ENCODE measurements at places on chromosomes 3 and 15.

GRCh38 chr3:115525731-115526130, 97.6 kb upstream of the GAP43 start:
- no peak for DNase-seq

DNA sequence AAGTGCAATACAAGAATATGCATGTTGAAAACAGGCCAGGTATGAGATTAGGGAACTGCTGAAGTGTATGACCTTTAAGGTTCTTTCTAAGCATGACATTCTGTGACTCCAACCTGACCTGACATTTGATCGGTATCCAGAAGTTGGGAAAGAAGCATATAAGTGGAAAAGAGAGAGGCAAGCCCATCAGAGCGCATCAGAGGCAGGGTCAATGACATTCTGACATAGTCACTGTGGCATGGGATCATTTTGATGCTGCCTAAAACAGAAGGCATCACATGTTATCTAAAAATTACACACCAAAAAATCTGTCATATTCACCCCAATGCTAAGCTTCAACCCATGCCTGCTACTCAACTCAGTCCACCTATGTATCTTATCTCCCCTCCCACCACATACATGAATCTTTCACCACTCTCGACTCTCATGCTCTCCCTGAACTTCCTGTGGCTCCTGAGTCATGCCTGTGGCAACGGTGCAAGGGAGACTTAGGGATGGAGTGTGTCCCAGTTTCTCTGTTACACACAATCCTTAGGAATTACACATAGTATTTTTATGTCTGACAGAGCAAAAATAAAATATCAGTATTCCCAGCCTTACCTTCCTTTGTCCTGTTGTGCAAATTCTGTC, 20.5 kb upstream of the LRRN1 start:
- DNase-seq = no peak

- no peak for DNase-seq
Observed at GRCh38 chr3:104943974-104944373, 422.7 kb upstream of the ALCAM start.

DNA sequence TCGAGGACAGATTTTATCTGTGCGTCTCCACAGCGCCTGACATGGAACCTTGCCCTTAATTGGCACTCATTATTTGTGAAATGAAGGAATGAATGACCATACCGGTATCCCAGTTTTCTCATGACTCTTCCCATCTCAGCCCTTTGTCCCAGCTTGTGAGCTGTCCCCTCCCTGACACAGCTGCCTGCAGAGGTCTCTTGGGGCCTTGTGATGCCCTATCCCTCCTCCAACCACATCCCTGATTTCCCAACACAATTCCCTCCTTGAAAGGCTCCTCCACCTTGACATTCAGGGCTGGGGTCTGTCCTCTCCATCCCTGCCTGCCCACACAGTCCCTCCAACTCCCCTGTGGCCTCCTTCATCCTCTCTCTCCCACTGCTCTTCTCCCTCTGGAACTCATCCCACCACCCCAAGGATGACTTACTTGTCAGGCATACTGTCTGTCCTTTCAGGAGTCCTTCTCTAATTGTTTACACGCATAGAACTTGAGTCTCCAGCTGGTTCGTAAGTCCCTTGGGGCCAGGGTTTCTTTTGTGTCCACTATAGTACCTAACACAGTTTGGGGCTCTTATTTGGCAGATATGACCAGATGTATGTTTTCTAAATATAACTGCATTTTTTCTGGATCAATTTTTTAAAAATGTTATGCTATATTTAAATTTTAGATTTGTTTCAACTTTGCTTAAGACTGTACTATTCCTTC, 35.6 kb upstream of the FILIP1L start:
- no peak for DNase-seq

DNA sequence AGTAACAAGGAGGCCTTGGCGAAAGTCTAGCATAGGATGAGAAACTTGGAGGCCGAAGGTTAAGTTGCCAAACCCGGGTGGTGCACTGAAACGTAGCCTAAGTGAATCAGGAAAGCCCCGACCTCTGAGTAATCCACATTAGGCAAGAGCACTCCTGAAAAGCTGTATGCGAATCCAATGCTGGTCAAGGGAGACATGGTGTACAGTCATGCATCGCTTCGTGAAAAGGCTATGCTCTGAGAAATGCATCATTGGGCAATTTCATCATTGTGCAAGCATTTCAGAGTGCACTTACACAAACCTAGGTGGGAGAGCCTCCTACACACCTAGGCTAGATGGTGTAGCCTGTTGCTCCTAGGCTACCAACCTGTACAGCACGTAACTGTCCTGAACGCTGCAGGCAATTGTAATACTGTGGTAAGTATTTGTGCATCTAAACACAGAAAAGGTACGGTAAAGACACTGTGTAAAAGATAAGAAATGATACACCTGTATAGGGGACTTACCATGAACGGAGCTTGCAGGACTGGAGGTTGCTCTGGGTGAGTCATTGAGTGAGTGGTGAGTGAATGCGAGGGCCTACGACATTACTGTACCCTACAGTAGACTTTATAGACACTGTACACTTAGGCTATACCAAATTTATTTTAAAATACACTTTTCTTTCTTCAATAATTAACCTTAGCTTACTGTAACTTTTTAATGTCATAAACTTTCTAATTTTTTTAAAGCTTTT, 222.5 kb downstream of the SHQ1 start:
- no peak for DNase-seq

GRCh38 chr15:36666228-36666905, 86.9 kb downstream of the CDIN1 start:
- no peak for DNase-seq

DNA sequence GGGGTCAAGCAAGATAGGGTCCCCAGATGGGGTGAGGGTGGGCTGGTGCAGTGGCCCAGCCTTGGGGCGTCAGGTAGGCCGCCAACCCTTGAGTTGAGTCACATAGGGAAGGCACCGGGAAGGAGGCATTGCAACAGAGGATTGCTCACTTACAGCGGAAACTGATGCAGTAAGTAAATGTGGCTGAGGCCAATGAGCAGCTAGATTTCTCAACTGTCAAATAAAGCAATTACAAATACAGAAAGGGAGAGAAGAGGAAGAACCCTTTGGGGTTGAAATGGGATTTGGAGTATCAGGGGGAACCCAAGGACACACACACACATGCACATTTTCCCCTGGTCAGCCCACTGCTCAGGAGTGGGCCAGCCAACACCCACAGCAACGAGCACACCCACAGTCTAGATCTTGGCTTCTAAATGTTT, 44.0 kb downstream of the CHSY1 start:
- no peak for DNase-seq

DNA sequence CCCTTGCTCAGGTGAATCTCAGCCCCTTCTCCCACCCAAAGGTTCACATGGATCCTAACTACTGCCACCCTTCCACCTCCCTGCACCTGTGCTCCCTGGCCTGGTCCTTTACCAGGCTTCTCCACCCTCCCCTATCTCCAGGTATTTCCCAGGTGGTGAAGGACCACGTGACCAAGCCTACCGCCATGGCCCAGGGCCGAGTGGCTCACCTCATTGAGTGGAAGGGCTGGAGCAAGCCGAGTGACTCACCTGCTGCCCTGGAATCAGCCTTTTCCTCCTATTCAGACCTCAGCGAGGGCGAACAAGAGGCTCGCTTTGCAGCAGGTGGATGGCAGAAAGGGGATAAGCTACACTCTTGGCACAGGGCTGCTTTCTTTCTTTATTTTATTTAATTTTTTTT, 4.5 kb downstream of the FAM131A start:
- no peak for DNase-seq

DNA sequence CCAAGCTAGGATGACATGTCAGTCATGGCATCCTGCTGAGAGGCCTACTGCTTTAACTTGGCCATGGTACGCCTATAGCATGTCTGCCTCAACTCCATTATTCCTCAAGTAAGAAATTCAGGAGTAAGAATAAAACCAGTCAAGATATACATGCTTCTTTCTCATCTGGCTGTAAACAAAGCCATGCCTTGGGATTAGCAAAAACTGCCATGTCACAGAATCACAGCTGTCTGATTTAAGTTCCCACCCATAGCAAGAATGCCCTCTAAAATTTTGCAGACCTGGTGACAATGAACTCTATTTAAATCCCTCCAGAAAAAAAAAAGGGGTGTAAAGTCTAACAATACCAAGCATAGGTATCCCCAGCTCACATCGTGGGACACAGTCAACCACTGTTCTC, 55.6 kb upstream of the ACAN start:
- DNase-seq = no peak

DNA sequence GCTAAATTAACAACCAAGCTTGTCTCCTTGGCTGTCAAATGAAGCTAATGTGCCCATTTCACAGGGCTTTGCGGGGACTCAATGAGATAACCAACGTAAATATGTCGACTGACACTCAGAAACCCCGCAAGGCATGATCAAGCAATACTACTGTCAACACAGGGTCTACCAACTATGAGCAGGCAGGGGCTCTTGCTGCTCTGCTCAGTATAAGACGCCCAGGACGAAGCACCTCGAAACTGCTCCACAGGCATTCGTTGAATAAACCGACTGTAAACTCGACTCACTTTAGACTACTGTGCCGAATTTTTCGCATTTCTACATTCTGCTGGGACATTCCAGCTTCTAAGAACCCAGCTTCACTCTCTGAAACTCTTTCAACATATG, 55.0 kb downstream of the FEZF2 start:
- no peak for DNase-seq

GRCh38 chr15:83858820-83859505, 205.0 kb downstream of the ADAMTSL3 start:
- no peak for DNase-seq

DNA sequence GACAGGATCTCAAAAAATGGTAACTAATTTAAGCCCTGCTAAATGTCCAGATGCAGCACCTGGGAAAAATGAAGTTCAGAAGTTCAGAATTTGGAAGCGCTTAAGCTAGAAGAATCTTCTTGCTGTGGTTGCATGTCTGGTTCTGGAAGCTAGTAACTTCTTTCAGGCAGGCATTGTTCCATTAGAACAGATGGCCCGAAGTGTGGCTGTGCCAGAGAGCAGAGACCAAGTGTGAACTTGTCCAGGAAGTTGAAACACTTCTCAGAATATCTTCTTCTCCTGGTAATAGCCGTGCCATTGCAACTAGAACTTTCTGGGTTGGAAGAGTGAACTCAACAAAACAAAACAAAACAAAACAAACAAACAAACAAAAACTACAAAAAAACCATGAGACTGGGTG, 80.0 kb downstream of the MITF start:
- no peak for DNase-seq

DNA sequence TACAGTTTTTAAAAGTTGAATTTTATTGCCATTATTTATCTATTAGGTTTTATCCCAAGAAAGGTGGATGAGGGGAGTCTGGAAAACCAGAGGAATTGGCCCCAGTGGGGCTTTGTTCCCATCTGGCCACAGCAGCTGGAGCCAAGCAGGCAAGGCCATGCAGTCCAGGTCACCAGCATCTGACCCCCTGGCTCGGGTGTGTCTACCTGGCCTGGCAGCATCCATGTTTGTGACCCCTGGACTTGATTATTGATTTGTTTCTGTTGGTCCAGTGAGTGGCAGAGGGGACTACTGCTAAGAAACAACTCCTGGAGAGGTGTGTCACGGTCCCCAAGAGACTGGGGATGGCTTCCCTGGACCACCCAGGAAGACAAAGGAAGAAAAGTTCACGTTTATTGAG, 111.1 kb downstream of the NUP210 start:
- DNase-seq = no peak

- no peak for DNase-seq
Observed at GRCh38 chr15:59713177-59713576, 24.1 kb upstream of the BNIP2 start.

DNA sequence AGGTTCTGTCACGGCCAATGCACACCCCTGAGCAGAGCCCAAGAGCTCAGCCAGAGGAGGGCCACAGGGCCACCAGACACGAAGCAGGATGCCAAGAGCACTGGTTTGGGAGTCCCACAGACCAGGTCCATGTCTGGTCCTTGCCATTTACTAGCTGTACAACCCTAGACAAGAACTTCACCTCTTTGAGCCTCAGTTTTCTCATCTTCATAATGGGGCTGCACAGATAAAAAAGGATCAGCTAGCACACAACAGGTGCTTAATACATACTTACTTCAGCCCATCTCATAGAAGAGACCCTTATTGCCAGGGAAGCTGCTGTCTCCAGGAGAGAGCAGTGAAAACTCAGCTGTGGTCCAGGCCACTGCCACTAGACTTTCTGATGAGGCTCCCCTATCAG, 152.0 kb downstream of the NUP210 start:
- DNase-seq = no peak

DNA sequence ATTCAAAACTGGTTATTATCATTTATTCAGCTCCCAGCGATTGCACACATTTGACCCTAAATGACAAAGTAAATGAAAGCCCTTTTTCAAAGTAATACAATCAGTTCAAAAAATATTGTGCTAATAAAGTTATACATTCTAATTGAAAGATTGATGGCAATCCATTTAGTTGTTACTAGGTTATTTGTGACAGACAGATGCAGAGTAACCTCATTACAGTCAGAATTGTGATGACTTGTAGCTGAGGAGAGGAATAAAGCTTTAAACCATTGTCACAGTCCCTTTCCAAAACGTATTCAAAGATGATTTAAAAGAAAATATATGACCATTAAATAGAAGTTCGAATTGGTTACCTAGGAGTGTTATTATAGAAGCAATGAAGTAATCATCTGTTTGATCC, 86.1 kb downstream of the ROBO2 start:
- DNase-seq = no peak

DNA sequence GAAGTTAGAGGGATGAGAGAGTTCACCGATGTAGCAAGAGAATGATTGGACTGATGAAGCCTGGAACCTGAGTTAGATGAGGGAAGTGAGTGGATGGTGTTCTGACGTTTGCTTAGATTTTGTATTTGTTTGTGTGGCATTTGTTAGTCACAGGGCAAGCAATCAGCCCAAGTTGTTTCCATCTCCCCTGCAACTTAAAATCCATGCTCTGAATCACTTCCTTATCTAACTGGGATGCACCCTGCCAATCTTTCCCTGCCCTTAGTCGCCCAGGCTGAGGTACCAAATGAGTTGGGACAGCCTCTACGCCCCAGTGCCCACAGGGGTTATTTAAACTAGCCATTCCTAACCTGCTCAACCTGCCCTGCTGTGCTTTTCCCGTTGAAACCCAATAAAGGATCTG, 12.6 kb downstream of the PAQR5 start:
- no peak for DNase-seq

- no peak for DNase-seq
Observed at GRCh38 chr3:134274571-134274970, 23.9 kb upstream of the RYK start.

DNA sequence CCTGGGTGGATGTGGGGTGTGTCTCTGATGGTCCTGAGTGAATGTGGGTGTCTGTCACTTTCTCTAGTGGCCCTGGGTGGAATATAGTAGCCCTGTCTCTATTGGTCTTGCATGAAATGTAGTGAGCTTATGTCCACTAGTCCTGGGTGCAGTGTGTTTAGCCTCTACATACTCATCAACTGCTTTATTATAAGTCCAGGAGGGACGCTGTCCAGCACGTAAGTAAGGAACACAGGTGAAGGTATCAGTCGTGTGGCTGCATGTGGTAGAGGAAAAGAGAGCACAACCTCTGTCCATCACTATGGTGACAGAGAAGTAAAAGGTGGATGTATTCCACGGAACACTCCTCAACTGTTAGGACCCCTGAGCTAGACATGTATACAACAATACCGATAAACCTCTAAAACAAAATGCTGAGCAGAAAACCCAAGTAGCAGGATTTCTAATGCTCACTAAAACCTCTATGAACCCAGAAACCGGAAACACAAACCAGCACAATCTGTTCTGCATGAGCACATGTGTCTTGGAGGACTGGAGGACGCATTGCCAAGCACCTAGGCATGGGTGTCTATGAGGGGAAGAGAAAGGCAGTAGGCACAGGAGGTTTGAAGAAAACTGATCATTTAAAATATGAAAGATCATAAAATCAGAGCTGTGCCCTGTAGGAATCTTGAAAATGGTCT, 11.0 kb downstream of the LTF start:
- no peak for DNase-seq

GRCh38 chr15:99340347-99340746, 89.1 kb downstream of the LRRC28 start:
- DNase-seq = no peak

Data from SK-N-MC (cell line).